ENCODE measurements at places on chromosomes 5 and 9. TPM values are rescaled to one million over a fixed set of nuclear protein-coding genes. Genes with fewer than 3 reads are reported as not detected.

The TSSK1B gene
- 0.48 TPM for total RNA-seq

The TRIM14 gene
- 31.0 TPM for total RNA-seq

The PCDHGB5 gene
- total RNA-seq = 5.8 TPM

The BARHL1 gene
- not detected for total RNA-seq

The TMC1 gene
- 3.3 TPM for total RNA-seq

The FBN2 gene
- total RNA-seq = 1.00 TPM

The EPB41L4A gene
- total RNA-seq = 35.1 TPM

The PCDHA7 gene
- 0.08 TPM for total RNA-seq

The GRXCR2 gene
- not detected for total RNA-seq

The LRRC14B gene
- total RNA-seq = not detected
